ENCODE measurements at places on chromosomes 1 and 21.

DNA sequence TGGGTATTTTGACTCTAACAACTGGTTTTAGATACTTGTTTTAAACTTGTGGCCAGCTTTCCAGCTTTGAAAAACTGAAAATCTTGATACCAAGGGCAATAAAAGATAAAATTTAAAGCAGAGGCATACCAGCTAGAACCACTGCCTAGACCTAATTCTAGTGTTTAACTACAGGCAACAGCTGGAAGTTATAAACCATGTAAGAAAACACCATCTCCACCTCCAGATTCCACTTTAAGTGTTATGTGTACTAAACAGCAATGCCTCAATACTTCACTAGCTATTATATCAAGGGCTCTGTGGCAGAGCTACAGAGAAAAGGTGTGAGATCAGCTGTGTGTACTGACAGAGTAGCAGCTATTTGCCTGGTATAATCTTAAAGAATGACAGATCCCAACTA lies 69.5 kb downstream of the LPAR3 start:
- DNase-seq: no peak

DNA sequence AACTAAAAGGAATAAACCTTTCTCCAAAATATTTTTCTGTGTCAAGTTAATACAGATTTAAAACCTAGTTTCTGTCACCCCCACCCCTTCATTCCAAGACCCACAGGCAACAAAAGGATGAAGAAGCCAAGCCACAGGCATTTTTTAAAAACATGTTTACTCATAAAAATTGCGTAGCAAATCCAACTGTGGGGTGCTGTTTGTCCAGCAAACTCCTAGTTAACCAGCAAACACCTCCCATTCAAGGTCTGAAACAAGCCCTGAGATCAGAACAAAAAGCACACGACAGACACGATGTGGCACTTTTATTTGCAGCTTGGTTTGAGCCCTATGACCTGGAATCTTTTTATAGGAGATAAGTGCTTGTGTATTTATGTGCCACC lies 149.9 kb upstream of the CAMK1G start:
- DNase-seq: no peak

GRCh38 chr1:75233302-75233929 lies 99.2 kb downstream of the LHX8 start:
- peak; percentile 16 for DNase-seq

DNA sequence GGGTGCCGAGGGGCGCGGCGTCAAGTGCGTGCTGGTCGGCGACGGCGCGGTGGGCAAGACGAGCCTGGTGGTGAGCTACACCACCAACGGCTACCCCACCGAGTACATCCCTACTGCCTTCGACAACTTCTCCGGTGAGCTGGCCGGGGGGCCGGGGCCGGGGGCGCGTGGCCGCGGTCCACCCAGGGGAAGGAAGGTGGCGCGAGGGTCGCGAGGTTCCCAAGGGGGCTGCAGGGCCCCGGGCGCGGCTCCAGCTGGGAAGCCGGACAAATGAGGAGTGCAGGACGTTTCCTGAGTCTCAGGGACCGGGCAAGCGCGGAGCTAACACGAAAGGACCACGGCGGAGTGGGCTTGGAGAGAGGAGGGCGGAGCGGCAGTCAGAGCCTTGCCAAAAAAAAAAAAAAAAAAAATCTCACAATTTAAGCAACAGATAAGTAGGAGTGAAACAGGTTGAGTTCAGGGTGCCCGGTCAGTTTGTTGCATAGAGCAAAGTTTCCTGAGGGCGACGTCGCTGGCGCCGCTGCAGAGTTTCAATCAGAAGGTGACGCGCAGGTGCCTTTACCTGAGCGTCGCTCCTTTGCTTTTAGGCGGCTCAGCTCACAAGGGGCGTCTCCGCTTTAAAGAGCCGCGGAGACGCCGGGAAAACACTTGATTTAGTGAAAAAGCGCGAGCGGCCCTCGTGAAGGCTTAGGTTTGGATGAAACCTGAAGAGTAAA lies 750 bp downstream of the RHOU start:
- DNase-seq: no peak

- no peak for DNase-seq
These were observed 116.5 kb downstream of the BRINP2 start for GRCh38 chr1:177287270-177287669.

DNA sequence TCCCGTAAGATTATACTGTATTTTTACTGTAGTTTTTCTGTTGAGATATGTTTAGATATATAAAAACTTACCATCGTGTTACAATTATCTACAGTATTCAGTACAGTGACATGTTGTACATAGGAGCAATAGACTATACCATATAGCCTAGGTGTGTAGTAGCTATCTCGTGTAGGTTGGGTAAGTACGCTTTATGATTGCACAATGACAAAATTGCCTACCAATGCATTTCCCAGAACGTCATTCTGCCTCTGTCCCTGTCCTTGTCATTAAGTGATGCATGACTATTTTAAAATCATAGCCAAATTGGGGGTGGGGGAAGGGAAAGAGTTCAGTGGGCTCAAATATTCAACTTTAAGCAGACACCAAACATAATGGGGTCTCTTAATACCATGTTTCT lies 233.8 kb upstream of the TMEM51 start:
- DNase-seq: no peak

DNA sequence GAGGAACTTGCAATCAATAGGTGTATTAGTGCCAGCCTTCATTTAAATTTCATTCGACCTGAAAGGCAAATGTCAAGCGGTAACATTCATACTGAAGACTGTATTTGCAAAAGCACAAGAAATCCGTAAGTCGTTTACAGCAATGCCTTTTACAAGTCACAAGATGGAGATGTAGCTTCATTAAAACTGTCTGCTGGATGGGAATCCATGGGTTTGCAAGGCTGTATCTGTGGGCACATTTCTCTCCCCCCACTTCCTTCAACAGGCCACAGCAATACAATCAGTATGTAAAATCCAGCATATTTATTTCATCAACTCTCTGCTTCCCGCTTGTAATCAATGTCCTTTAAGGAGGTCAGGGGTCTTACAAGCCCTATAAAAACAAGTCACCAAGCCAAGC lies 147.1 kb downstream of the SLC45A1 start:
- no peak for DNase-seq

GRCh38 chr1:234176000-234176399 lies 197.3 kb upstream of the COA6 start:
- no peak for DNase-seq

DNA sequence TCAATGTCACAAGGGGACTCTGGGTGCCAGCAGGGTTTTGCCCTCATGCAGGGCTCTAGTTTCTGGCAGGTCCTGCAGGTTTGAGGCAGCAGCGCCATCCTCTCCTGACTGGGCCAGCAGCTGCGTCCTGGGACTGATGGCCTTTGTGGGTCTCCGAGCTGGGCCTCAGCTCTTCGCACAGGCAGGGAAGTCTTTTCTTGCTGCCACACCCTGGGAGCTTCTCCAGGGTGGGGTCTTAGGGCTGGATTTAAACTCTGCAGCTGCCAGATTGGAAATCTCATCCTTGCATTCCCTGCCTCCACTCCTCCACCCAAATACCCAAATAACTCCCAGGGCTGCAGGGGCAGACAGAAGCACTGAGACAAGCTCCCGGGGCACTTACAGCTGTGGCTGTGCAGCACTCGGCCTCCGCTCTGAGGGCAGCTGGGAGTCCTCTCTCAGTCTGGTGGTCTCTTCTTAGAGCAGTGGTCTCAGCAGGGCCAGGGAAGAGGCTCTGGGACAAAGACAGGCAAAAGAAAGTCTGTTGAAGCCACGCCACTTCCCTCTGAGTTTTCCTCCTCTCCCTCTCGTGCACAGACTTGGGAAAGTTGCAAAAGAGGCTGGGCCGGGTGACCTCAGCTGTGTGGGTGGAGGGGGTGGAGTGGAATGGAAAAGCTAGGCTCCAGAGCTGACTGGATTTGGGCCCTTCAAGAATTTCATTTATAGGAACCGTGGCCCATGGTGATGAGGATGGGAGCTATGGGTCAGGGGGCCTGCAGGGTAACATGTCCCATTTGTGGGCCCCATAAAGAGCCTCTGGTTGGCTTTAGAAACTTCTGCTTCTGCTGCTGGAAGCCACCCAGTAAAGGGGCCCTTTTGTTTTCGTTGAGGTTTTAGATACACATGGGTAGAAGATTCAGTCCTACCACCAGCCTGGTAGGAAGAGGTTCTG lies at the start of gene RAB7B:
RAB7B (minus strand) TSS at position 525 of the 931 bp plus-strand sequence. CDS start 9,260 bp downstream, outside the sequence.
- no peak for DNase-seq

DNA sequence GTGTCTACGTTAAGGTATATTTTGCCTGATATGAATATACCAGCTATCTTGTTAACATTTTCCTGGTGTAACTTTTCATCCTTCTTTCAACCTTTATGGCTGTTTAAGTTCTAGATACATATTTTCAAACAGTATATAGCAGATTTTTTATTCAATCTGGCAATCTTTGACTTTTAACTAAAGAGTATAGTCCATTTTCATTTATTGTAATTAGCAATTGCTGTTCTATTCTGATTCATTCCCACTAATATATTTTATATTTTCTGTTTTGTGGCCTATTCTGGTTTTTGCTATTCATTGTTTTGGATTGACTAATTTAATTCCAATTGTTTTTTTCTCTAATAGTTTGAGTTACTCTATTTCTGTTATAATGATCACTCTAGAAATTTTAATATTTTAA lies 7.3 kb upstream of the C1orf162 start:
- no peak for DNase-seq

- DNase-seq: no peak
These were observed 926.6 kb downstream of the LTN1 start for GRCh38 chr21:28066076-28066475.

DNA sequence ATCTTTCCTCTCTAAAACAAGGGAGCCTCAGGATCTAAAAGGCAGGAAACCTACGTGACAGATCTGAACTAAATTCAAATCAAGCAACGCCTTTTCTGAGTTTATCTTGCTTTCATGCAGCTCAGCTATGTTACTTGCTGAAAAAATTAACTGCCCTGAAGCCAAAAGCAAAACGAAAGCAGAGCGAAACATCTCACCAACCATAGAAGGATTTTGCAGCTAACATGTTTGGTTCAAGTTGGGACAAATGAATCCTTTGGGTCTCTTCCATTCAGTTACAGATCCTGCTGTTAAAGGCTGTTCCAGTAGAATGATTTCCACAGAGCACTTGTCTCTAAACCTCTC lies 482 bp downstream of the SLC2A5 start:
- no peak for DNase-seq
